Fibroblast of the aortic adventitia (primary cell): ENCODE measurements at places on chromosomes 1 and 21.

GRCh38 chr1:209187589-209187988, 395.9 kb upstream of the CAMK1G start:
- DNase-seq, result no peak

DNA sequence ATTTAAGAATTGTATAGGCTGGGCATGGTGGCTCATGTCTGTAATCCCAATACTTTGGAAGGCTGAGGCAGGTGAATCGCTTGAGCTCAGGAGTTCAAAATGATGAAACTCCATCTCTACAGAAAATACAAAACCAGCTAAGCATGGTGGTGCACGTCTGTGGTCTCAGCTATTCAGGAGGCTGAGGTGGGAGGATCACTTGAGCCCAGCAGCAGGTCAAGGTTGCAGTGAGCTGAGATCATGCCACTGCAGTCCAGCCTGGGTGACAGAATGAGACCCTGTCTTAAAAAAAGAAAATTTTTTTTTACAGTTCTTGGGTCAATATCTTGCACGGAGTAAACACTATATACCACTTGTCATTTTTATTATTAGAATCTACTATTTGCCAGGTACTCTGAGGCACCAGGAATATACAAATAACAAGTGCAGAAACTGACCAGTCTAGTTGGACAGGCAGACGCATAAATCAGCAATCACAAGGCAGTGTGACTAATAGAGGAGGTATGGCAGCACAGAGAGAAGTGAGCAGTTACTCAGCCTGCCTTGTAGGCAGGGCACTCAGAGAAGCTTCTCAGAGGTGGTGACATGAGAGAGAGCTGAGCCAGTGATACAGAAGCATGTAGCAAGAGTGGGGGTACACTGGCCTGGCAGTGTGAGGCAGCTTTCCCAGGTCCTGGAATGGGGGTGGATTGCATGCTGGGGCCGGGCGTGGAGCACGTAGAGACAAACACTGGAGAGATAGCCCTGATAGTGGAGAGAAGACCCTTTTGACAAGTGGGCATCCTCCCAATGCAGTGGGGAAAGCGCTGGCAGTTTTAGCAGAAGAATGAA, 8.0 kb downstream of the PHLDA3 start:
- DNase-seq, result peak; percentile 96

DNA sequence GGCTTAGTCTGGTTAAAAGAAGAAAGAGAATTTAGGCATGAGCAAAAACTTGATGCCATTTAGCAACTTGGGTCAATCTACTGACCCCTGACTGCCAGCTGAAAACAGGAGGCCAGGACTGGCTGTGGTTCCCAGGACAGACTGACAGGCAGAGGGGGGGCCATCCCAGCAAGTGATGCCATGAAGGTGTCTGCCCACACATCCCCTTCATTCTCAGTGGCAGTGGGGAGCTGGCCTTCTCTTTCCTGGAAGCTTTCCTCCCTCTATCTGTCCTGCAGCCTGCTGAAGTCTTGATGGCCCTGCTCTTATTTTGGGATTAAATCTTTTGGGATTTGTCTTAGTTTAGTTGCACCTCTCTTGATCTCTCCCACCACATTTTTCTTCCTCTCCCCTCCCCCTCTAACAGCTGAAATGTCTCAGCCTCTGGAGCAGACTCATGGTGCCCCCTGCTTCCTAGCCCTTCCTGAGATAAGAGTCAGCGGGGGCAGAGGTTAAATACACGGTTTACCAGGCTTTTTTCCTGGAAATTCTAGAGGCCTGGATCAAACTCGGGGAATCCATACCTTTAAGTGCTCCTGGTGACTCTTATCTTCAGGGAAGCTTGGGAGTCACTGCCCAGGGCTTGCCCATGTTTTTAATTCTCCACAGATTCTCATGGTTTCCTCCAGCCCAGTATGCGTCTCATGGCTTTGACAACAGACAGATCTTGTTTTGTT, 99.5 kb upstream of the TSPAN2 start:
- no peak for DNase-seq

DNA sequence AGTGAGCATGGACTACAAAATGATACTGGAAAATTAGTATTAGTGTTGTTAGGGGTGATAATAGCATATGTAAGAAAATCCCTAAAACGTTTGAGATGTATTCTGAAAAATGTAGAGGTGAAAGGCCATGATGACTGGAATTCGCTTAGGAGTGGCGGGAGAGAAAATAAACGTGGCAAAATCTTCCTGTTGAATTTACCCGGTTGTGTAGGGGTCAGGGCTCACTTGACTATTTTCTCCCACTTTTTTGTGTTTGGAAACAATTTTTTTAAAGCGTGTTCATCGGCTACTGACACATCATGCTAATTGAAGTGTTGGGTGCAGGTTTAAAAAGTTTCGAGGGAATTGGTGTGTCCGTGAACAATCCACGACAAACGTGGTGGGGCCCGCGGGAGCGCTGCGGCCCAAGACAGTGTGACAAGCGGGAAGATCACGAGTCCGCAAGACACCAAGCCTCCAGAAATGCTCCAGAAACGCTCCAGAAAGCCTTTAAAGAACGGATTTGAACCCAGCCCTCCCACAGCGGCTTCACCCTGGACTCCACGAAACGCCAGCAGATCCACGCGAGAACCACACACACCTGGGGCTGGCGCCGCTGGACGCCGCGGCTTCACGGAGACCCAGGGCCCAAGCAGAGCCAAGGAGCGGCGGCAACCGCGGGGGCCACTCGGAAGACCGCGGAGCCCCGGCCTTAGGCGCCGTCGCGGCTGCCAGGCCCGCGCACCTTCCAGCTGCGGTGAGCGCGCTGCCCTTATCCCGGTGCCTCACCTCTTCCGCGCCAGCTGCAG, 573 bp downstream of the PSMG1 start:
- DNase-seq, result peak; percentile 33

DNA sequence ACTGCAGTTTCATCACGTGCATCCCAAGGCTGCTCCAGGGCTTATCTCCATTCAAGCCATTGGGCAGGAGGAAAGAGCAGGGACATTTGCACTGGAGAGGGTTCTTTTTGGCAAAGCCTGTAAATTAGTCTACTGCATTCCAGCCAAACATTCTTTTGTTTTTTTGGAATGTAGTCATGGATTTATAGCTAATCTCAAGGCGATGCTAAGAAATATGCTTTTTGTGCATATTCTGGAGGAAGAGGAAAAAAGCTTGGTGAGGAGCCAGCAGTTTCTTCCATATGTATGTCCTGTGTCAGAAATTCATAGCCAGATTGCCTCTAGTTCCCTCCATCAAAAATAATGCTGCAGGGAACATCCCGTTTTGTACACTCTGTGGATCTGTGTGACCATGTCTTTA, 221.4 kb downstream of the BACH1 start:
- DNase-seq, result peak; percentile 61

DNA sequence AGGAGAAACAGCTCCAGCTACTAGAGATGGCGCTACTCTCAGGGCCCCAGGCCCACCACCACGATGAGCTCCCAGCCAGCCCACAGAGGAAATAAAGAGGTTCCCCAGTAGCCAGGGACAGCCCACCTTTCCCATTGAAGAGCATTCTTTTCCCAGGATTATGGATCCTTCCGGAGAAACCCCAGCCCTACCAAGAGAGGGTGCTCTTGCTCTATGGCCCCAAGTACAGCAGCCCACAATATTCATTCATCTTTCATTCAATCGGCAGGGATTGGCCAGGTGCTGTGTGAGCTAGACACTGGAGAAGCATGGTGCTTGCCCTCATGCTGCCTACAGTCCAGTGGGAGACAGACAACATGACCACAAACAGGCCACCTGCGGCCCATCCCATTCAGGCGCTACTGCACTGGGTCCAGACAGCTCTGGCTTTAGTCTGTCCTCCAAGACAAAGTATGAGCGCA, 29.9 kb downstream of the PMVK start:
- DNase-seq, result no peak

DNA sequence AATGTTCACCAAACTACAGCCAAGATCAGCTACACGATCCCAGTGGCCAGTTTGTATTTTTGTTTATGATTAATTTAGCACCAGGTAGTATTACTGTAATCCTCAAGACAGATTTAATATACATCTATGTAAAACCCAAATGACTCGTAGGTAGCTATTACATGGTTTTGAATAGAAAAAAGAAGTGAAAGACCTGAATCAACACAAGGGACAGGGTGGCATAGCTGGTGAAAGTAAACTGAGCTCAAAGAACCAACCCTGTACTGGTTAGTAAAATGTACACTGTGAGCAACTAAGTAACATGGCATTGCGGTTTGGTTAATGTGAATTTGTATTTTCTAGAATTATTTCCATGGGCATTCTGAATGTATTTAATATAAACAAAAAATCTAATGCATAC, 8.8 kb downstream of the GPATCH2 start:
- DNase-seq, result no peak
